ENCODE measurements at places on chromosomes 7 and 10. TPM values are rescaled to one million over a fixed set of nuclear protein-coding genes. Genes with fewer than 3 reads are reported as not detected.

- DNase-seq, result no peak
These were observed 141.1 kb downstream of the LRMDA start for GRCh38 chr10:75572478-75572877.

GRCh38 chr10:45581582-45582385 is 90.8 kb downstream of the ZFAND4 start:
- no peak for DNase-seq

GRCh38 chr7:70014472-70015177 is 416.4 kb downstream of the AUTS2 start:
- no peak for DNase-seq

- no peak for DNase-seq
These were observed 684.9 kb upstream of the CELF2 start for GRCh38 chr10:10332786-10333185.

DNA sequence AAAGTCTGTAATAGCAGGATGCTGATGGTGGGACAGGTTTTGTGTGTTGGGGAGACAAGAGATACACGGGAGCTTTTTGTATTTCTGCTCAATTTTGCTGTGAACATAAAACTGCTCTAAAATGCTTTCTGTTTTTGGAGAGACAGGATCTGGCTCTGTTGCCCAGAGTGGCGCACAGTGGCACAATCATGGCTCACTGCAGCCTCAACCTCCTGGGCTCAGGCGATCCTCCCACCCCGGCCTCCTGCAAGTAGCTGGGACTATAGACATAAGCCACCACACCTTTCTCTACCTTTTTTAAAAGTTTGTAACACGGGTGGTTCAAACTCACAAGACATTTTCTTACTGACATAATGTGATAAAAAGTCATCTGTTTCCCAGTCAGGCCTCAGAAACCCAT is 14.3 kb downstream of the CREB3L2 start:
- DNase-seq, result no peak

DNA sequence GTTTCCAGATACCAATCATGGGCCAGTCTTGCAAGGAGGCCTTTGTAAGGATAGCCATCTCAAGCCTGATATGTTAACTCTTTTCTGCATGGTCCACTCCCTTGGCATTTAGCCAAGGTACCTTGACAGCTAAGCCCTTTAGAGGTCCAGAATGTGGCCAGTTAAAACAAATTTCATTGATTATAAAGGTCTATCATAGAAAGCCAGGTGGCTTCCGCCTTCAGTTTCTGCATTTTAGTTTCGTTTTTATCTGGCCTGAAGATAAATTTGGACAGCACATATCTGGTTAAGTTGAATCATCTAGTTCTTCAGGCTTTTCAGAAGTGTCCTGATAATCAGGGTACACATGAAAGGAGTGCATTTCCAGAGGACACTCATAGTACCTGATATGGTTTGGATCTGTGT is 30.7 kb downstream of the ANKIB1 start:
- DNase-seq, result no peak

GRCh38 chr10:12466704-12467305 is 117.5 kb downstream of the CAMK1D start:
- no peak for DNase-seq

DNA sequence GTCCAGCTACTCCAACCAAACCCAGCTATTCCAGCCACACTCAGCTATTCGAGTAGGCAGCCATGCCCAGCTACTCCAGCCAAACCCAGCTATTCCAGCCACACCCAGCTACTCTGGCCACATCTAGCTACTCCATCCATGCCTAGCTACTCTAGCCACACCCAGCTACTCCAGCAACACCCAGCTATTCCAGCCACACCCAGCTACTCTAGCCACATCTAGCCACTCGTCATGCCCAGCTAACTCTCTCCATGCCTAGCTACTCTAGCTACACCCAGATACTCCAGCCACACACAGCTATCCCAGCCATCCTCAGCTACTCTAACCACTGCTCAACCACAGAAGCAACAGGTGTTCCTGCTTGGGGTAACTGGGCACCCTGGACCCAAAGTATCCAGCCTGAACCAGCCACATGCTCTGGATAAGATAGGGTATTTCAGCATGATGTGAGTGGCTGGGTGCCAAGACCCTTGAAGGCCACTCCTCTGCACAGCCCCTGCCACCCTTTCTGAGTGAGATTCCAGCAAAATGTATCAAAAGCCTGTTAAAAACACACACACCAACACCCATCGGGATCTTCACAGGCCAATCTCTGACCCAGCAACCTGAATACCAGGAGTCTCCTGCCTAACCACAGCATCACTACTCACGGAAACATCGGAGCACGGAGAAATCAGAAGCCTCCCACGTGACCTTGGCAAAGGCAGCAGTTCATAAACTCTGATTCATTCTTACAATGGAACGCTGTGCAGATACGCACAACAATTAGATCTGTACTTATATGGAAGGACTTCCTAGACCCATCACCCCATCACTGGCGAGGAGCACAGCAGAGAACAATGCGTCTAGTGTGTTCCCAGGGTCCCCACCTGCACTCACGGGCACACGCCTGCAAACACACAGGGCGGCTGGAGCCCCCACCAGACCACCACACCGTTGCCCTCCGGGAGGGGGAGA is 51.8 kb upstream of the DNAAF5 start:
- DNase-seq, result peak; percentile 69

DNA sequence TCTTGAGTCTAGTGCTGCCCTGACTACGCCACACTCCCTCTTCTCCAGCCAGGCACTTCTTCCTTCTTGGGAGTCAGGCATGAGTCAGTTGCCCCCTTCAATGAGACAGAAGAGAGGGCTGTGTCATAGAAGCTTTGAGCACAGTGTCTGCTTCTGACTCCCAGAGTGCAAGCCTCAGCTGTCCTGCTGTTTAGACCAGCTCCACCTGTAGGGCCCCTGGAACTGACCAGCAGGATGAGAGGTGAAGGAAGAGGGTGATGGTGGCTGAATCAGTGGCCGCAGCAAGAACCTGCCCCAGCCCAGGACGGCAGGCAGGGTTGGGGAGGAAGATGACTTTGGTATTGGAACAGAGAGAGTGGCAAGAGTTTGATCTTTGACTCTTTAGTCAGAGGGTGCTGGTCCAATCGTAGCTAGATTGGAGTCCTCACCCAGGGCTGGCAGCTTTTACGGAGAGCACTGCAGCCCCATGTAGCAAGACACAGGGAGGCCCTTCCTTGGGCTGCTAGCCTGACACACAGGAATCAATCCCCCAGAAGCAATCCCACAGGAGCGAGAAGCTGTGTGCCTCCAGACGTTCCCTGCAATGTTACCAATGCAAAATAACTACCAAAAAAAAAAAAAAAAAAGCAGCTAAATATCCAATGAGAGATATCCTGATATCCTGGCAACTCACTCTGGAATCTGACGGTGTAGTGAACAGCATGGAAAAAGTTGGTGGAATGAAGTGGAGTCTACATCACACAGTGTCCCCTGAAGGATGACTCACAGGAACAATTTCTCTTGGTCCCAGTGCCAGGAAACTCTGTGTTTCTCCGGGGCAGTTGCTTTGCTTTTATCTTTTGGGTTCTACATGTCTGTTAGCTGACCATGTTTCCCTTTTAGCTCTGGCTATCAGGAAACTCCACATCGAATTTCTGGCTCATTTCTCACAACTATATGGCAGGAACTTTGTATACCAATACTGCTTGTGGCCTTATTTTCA is 6.9 kb downstream of the C10orf62 start:
- peak; percentile 88 for DNase-seq

DNA sequence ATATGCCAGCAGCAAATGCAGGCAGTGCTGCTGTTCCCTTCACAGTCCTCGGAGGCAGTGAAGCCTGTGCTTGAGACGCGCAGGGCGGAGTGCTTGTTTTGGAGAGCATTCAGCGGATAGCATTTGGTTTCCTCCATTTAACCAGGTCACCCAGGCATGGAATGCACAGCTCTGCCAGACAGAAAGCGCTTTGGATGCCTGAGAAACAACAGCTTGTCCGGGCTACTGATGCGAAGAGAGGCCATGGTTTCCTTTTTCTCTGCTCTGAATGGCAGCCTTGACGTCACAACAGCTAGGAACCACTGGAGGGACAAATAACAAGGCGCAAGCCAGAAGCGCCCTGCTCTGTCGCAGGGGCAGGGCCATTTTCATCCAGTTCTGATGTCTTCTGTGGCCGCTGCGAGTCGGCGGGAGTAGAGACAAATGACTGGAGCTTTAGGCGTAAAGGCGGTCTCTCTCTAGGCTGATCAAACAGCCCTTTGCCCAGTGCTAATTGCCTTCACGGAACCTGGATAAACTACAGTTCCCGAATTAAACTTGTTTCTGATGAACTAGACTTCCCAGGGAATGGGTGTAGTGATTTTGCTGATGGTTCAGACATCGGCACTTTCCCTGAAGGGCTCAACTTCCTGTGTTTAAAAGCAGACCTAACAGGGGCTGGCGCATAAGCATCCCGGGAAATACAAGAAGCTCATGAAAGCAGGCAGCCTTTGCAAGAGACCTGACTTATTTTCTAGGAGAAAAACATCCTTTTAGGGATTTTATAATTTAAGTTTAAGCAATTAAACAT is 187.6 kb upstream of the KLF14 start:
- DNase-seq, result no peak

- peak; percentile 6 for DNase-seq
These were observed 214.0 kb upstream of the PRPS1L1 start for GRCh38 chr7:18241543-18242231.

DNA sequence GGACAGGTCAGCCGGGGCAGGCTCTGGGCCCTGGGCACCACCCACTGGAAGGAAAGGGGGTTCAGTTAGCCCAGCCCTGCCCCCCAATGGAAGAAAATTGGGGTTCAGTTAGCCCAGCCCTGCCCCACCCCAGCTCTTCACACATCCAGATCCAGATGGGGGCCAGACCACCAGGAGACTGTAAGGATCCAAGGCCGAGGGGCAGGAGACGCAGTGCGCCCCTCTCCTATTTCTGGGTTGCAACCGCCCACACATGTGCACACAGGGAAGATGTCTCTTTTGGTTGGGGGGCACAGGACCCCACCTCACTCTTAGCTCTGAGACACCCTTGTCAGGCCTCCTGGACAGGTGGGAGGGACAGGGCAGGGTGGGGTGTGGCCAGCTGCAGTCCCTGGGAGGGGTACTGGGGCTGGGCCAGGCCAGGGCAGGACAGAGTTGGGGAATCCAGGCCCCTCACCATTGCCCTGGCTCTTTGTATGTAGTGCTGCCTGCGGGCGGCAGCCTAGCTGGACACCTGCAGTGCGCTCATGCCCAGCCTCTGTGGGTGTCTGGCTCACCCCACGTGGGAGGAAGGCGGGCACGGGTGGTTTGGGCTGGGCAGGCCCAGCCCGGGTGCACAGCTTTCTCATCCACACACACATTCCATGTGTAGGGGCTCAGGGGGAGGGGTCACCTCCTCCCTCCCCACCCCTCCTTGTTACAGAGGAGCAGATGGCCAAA is 141.2 kb downstream of the LHPP start:
- no peak for DNase-seq

Gene DLD
- 75.2 TPM for total RNA-seq

Gene MAPK8
- total RNA-seq, result 40.1 TPM

Gene NRCAM
- 0.78 TPM for total RNA-seq

Gene MSMB
- total RNA-seq, result not detected

Gene NEBL
- total RNA-seq, result under 0.01 TPM

Gene KCND2
- total RNA-seq, result not detected

Measured in RPMI7951 (cell line).